Activated naive CD4-positive, alpha-beta T cell (primary cell): ENCODE measurements at places on chromosomes 12 and 14.

- DNase-seq, result no peak
Measured at GRCh38 chr14:104889375-104889757, 24.3 kb downstream of the CEP170B start.

- no peak for DNase-seq
Measured at GRCh38 chr14:52711666-52712065, 4.7 kb downstream of the PSMC6 start.

- no peak for DNase-seq
Measured at GRCh38 chr14:78259831-78260230, 89.7 kb downstream of the NRXN3 start.

DNA sequence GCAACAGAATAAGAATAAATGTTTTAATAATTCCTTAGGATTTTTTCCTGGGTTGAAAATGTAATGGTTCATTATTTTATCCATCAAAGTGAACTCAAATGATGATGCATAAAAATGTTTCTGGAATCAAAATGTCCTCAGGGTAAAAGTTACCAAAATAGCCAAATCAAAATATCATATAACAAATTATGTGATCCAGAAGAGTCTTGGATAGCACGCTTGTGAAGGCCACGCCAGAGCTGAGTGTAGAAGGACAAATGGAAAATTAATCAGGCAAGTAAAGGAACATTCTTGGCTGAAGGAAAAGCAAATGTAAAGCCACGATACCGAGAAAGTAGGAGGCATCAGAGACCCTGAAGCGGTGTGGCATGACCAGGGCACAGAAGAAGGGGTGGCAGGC is 169.2 kb downstream of the CAPZA3 start:
- DNase-seq, result no peak

- no peak for DNase-seq
Measured at GRCh38 chr12:11862798-11863197, 207.9 kb upstream of the BCL2L14 start.

DNA sequence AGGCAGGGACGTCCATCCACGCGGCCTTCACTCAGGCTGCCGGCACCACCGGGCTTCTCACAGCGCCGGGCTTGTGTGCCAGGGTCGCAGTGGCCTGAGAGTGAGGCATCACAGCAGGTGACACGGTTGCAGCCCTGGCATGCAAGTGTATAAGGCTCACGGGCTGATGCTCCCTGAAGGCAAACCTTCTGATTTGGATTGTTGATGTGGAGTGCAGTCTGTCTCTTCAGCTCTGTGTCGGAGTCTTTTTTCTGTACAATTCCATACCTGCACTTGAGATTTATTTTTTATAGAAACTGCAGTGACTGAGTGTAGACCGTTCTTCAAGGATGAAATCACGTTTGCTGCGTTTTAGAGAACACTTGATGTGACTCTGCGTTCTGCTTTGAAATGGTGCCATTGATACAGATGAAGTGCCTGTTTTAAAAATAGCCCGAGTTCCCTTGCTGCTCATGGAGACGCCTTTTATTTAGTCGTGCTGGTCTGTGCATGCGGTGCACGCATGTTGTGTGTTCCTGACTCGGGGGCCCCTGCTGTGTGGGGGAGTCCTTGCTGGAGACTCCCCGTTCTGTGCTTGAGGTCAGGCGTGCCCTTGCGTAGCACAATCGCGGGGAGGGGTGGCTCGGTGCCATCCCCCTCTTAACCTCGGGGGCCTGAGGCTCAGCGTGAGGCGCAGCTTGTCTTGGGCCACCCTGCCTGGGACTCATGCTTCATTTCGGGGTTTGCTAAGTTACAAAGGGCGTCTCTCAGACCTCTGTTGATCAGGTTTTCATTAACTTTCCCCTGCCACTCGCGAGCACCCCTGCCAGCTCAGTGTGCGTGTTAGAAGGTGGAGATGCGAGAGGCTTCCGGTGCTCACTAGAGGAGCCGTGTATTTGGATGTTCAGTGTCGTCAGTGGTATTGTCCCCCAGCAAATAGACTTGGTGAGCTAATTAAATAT is 21.6 kb upstream of the AMN start:
- no peak for DNase-seq

GRCh38 chr12:4388032-4388431 is 8.5 kb upstream of the FGF23 start:
- DNase-seq, result no peak

- no peak for DNase-seq
Measured at GRCh38 chr12:51891843-51892242, 3.9 kb downstream of the ANKRD33 start.

- no peak for DNase-seq
Measured at GRCh38 chr12:109638735-109639134, 65.1 kb downstream of the MVK start.

DNA sequence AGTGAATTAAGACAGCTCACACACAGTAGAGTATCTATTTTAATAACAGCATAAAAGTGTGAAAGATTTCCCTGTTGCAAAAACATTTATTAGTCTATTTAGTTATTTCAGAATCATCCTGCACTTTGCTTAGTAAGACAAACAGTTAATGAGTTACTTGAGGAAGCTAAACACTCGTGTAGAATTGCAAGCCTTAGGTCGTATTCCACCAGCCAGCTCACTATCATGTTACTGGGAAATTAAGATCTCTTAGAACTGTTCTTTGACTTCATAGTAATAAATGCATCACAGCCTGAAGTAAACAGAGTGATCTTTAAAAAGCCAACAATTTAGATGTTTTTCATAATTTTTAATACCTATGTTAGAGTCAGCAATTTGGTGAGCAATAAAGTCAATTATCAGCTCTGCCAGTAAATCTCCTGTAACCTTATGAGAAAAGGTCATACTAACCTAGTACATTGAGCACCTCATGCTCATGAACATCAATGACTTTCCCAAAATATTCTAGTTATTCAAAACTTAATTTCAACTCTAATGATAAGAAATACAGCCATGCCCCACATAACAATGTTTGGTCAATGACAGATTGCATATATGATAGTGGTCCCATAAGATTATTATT is 26.7 kb upstream of the ETNK1 start:
- DNase-seq, result no peak

- DNase-seq, result no peak
Measured at GRCh38 chr14:32594766-32595165, 265.7 kb downstream of the AKAP6 start.
